ENCODE measurements at places on chromosomes 5 and 9.

GRCh38 chr9:9912459-9912858 is 700.3 kb downstream of the PTPRD start:
- no peak for DNase-seq

GRCh38 chr9:103319979-103320378 is 324.8 kb downstream of the CYLC2 start:
- DNase-seq = no peak

DNA sequence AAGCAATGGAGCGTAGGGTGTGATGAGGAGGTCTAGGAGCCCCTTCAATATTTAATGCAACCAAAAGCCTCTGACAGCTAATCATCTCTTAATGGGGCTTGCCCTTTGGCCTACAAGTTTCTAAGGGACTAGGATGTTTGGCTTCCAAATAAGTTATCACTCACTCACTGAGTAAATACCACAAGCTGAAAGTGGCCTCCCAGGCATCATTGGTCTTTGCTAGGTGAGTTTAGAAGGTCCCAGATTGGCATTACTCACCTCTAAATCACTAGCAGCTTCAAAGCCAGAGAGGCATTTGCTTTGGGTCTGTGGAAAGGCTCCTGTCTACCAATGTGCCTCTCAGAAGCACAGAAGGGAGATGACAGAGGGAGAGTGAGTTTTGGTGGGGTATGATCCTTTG is 344.2 kb downstream of the NTRK2 start:
- DNase-seq = no peak

DNA sequence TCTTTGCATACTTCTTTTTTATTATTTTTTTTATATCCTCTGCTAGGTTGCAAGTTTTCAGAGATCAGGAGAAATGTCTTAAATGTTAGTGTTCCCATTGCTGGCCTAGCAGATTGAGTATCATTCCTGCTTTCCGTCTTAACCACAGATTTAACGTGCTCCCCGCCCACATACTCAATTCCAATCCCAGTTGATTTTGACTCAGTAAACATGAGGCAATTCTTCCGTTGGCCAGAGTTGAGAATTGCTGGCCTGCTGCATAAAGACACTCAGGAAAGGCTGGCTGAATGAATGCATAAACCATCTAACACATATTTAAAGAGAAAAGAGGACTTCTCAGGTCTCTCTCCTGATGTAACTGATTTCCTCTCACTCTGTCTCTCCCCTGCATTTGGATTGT is 46.8 kb upstream of the PLPP6 start:
- DNase-seq = no peak

GRCh38 chr5:110957934-110958333 is 113.6 kb upstream of the TSLP start:
- DNase-seq = no peak

DNA sequence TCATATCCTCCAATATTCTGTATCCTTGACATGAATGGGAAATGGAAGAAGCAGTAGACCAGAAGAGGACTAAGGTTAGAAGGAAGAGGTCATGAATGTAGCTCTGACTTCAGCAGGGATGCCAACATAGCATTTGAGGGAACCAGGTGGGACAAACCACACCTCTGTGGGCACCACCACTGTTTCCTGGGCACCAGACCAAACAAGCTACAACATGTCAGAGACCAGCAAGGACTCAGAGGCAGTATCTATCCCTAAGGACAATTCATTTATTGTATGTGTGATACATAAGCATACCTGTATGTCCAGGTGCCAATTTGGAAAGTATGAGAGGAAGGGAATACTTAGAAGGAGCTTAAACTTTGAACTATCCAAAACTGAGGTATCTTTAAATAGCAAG is 192.8 kb downstream of the MAN2A1 start:
- no peak for DNase-seq

GRCh38 chr9:131583836-131584555 is 38.7 kb downstream of the PRRT1B start:
- no peak for DNase-seq

DNA sequence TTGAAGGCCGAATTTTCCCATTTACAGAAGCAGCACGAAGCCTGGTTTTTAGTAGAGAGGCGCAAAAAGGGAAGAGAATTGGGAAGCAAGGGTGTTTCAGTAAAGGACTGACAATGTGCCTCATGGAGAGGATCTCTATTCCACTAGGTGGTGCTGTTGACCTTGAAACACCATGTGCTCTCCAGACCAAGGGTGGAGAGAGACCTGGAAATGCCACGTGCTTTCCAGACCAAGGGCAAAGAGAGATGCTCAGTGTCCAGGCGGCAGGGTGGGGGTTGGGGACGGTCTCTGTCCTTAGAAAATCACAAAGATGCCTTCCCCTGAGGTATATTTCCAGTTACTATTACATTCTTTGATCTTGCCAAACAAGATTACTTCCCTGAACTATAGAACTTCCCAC is 425.3 kb downstream of the CSNK1G3 start:
- DNase-seq = no peak

GRCh38 chr5:53508125-53508524 is 27.7 kb downstream of the FST start:
- no peak for DNase-seq

DNA sequence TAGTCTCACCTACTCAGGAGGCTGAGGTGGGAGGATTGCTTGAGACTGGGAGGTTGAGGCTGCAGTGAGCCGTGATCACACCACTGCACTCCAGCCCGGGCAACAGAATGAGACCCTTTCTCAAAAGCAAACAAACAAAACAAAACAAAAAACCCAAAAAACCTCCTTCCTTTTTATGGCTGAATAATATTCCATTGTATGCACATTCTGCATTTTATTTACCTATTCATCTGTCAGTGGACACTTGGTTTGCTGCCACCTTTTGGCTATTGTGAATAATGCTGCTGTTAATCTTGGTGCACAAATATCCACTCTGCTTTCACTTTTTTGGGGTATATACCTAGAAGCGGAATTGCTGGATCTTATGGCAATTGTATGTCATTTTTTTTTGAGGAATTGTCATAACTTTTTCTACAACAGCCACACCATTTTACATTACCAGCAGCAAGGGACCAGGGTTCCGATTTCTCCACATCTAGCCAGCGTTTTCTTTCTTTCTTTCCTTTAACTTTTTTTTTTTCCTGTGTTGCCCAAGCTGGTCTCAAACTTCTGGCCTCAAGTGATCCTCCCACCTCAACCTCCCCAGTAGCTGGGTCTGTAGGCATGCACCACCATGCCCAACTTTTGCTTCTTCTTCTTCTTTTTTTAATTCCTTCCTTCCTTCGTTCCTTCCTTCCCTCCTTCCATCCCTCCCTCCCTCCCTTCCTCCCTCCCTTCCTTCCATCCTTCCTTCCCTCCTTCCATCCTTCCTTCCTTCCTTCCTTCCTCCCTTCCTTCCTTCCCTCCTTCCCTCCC is 30.6 kb downstream of the NKX2-5 start:
- DNase-seq = no peak

- no peak for DNase-seq
These were observed 65.3 kb upstream of the RUSC2 start for GRCh38 chr9:35424356-35425352.

DNA sequence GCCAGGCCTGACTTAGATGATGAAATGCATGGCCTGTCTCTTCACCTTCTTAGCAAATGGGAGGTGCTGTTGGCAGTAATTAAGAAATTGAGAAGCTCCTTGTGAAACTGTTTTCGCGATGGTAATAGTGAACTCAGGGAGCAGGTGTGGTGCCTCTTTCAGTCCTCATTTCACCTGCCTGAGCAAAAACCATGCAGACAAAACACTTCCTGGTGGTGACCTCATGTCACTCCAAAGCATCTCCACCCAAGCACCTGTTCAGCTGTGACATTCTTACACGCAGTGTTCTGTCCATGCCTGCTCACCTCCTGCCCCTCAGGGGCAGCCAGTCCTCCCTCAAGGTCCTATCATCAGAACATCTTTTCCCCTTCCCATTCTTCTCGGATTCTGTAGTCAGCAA is 146.5 kb downstream of the CD180 start:
- DNase-seq = no peak

- DNase-seq = no peak
These were observed 33.3 kb upstream of the GTF2H2C start for GRCh38 chr5:69526660-69527059.

- no peak for DNase-seq
These were observed 19.7 kb downstream of the IQGAP2 start for GRCh38 chr5:76422742-76423141.

DNA sequence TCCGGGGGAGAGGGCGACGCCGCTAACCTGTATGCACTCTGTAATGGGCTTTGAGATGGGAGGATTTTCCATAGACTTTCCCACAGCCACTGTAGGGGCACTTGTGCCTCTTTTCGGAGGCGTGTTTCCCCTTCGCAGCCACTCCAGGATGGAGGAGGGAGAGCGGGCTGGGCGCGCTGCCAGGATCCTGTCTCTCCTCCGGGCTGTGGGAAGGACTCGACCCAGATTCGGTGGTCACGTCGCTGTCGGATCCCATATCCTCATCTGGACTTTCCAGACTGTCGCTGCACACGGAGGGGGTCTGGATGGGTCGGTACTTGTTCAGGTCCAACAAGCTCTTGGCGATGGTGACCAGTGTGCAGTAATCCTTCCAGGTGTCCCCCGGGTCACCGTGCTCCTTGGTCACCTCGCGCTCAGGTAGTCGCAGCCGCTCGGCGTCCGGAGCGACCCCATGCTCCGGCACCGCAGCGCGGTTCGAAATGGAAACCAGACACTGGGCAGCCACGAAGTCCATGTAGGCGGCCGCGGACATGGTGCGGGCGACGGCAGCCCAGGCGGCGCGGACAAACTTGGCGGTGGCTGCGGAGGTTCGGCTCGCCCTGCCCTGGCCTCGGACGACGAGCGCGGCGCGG is 1.5 kb downstream of the KLF9 start:
- DNase-seq = peak; percentile 86

- DNase-seq = peak; percentile 94
These were observed 680 bp downstream of the GPX8 start for GRCh38 chr5:55160493-55161209.

GRCh38 chr5:58761407-58761806 is 178.5 kb downstream of the RAB3C start:
- no peak for DNase-seq

GRCh38 chr5:78534148-78534904 is 114.2 kb downstream of the LHFPL2 start:
- no peak for DNase-seq
